Natural killer cell treated with Interleukin-12 subunit alpha and Interleukin-12 subunit beta and Interleukin-15 and Interleukin-18, amount 100 ng/mL, for 72 hours (primary cell): ENCODE measurements at places on chromosomes 5 and 9. TPM values are rescaled to one million over a fixed set of nuclear protein-coding genes. Genes with fewer than 3 reads are reported as not detected.
A peak's percentile ranks its signal among the peaks of the same experiment; 100 is the strongest.

GRCh38 chr5:57693488-57694305 is 211.1 kb upstream of the ACTBL2 start:
- DNase-seq = no peak

DNA sequence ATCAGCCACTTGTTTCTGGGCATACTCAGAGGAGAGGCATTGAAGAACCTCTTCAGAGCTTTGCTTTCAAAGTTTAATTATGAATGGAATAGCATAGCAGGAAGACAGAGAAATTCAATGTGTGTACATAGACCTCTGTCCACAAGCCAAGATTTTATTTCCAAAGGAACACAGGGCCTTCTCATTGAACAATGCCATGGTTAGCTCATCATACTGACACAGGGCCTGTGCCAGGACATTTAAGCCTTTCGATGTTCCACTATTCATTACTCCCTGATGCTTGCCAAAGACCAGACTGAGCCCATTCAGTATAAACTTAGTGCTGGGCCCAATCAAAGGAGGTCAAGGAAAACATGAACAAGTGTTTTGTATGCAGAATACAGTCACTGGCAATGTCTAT is 280.8 kb downstream of the FBXL17 start:
- no peak for DNase-seq

Gene SPINK13
- total RNA-seq = not detected

Gene GARIN3
- total RNA-seq = not detected

DNA sequence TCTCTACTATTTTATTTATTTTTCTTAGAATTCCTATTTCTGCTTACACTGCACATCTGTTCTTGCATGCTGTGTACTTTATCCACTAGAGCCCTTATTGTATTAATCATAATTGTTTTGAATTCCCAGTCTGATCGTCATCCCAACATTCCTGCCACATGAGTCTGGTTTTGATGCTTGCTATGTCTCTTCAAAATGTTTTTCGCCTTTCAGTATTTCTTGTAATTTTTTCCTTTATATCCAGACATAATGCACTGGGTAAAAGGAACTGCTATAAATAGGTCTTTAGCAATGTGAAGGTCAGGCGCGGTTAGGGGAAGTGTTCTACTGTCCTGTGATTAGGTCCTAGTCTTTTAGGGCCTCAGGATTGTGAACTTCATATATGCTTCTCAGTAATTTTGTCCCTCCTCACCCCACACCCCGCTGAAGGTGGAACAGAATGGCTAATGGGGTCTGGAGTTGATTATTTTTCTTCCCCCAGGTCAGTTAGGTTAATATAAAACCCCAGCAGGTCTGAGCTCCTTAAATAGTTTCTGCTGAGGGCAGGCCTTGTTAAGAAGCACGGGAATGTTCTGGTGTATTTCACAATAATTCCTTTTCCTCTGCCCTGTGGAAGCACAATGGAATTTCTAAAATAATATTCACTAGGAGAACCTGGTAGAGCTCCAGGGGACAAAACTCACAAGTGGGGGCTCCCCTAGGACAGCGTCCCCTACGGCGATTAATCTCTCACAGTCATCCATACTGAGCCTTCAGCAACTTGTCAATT is 146.6 kb upstream of the TUT7 start:
- DNase-seq = no peak

- DNase-seq = peak; percentile 87
Measured at GRCh38 chr5:157198277-157198986, 17.8 kb downstream of the ITK start.

DNA sequence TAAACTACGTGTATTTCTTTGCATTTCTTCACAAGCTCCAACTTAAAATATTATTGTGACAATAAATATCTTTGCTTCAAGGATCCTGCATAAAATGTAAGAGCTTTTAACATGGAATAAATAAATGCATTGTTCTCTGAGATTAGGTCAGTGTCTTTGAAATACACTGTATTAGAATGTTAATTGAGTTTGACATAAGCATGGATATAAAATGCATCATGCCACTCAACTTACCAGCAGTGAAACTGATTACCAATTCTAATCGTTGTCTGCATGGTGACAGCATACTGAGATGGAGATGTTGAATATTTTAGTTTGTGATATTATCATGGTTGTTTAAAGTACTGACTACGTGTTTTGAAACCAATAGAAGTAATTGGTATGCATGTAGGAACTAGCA is 555.3 kb upstream of the ZNF608 start:
- no peak for DNase-seq

DNA sequence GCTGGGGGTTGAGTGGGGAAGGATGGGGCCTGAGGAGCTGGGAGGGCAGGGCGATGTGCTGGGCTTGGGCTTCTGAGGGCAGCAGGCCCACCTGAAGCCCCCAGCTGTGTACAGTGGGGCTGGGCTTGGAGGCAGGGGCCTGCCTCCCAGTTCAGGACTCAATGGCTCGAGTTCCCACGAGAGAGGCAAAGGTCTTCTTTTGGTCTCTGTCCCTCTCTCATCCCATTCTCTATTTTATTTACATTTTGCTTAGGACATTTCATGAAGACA is 180.6 kb downstream of the MACROH2A1 start:
- DNase-seq = no peak

GRCh38 chr5:34564710-34565235 is 91.4 kb upstream of the RAI14 start:
- no peak for DNase-seq

- no peak for DNase-seq
Measured at GRCh38 chr9:98931600-98932389, 11.9 kb upstream of the COL15A1 start.
